Activated T-cell treated with anti-CD3 and anti-CD28 coated beads, Interleukin-2, amount 50 U/mL, for 72 hours (primary cell): ENCODE measurements at places on chromosomes 12 and 14.
A peak's percentile ranks its signal among the peaks of the same experiment; 100 is the strongest.

- no peak for DNase-seq
Measured at GRCh38 chr12:54831631-54832030, 22.7 kb upstream of the MUCL1 start.

DNA sequence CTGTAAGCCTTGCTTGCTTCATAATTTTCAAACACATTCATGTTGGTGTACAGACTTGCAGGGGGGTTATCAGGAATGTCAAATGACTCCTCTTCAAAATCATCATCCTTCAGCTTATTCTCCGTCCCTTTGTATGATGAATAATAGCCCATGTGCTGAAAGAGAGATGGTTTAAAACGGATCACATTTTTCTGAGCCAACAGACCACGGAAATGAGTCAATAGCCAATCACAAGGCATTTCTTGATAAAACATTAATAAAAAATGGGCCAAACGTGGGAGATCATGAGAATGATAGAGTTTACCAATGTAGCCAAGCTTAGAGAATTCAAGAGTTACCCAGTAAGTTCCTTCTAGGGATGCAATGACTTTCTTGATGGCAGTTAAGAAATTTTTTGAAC is 105.5 kb downstream of the NTS start:
- DNase-seq = no peak

DNA sequence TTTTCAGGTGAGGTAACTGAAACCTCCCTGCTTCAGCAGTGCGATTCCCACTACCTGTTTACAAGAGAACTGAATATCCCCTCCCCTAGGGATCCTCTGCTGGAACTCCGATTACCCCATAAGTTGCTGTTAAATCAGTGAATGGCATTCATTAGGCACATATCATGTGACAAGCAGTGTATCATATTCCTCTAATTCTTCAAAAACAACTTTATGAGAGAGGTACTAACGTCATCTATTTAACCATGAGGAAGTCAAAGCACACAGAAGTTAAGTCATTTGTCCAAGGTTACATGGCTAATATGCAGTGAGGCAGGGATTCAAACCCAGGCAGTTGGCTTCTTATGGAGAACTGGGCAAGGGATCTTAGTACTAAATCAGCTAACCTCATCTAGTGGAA is 43.9 kb upstream of the PCED1B start:
- DNase-seq = no peak

GRCh38 chr14:60665177-60665550 is 15.9 kb upstream of the SIX1 start:
- no peak for DNase-seq

GRCh38 chr12:26429070-26429691 is 233.8 kb downstream of the SSPN start:
- no peak for DNase-seq

- DNase-seq = no peak
Measured at GRCh38 chr12:46390304-46390703, 17.7 kb upstream of the SLC38A2 start.

- DNase-seq = no peak
Measured at GRCh38 chr14:84519836-84520235, 1010.1 kb upstream of the FLRT2 start.

DNA sequence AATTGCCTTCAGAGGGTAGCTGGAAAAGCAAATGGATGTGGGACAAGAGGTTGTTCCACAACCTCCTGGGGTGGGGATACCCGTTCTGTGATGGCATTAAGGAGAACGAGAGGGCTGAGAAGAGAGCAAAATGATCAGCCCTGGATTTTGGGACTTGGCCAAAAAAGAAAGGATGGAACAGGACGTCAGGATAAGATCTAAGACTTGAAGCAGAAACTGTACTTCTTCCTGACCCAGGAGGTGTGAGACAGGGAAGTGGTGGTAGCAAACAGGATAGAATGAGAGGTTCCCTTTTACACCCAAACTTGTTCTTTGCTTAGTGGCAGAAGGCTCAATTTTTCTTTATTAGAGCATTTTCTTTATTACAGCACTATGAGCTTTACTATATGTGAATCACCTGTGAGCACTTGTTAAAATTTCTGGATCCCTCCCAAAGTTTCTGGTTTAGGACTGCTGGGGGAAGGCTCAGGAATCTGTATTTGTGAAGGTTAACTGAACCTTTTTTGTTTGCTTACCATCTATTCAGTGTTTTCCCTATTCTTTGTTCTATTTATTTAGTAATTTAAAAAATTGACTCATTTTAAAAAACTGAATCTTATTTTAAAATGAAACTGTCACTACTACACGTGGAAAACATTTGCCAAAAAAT is 59.2 kb downstream of the ERC1 start:
- no peak for DNase-seq

GRCh38 chr12:3177778-3178425 is 100.7 kb downstream of the TSPAN9 start:
- DNase-seq = no peak

GRCh38 chr12:58502226-58502625 is 418.1 kb downstream of the LRIG3 start:
- no peak for DNase-seq

DNA sequence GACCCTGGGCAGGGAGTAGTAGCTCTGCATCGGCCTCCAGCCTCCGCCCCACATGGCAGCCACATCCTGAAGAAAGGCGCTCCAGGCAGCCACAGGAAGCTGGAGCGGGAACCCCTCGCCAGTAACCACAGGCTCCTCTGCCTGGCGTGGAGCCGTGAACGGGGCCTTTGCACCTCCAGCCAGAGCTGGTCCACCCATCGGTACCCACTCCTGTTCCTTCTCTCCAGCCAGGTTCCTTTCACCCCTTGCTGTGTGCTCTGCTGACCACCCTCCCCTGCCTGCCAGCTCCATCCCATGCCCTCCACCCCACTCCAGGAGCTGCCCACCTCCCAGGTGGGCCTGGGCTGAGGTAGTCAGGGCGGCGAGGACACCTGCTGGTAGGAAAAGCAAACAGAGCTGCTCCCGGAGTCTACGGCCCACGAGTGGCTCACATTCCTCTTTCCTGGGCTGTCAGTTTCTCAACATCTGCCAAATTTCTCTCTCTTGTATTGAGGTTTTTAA is 2.7 kb downstream of the TGFB3 start:
- DNase-seq = peak; percentile 43

- DNase-seq = no peak
Measured at GRCh38 chr12:18749386-18749957, 11.6 kb downstream of the CAPZA3 start.

DNA sequence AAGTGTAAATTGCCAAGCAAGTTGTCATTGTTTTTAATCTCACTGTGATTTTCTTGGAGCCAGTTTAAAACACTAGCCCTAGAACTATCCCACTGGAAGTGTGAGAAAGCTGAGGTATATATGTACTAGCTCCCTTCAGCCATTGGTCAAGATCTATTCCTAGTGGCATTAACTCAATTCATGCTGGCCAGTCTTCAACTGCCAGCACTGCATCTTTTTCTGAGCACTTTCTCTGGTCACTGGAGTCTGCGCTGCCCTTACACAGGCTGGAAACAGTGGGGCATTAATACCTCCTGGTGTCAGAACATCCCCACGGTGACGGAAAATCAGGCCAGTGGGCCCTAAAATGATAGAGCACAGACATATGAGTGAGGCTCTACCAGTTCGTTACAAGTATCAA is 4.0 kb upstream of the NOVA1 start:
- DNase-seq = no peak

- DNase-seq = no peak
Measured at GRCh38 chr14:76473481-76474263, 97.7 kb downstream of the ESRRB start.
